ENCODE measurements at places on chromosomes 3 and 15.

DNA sequence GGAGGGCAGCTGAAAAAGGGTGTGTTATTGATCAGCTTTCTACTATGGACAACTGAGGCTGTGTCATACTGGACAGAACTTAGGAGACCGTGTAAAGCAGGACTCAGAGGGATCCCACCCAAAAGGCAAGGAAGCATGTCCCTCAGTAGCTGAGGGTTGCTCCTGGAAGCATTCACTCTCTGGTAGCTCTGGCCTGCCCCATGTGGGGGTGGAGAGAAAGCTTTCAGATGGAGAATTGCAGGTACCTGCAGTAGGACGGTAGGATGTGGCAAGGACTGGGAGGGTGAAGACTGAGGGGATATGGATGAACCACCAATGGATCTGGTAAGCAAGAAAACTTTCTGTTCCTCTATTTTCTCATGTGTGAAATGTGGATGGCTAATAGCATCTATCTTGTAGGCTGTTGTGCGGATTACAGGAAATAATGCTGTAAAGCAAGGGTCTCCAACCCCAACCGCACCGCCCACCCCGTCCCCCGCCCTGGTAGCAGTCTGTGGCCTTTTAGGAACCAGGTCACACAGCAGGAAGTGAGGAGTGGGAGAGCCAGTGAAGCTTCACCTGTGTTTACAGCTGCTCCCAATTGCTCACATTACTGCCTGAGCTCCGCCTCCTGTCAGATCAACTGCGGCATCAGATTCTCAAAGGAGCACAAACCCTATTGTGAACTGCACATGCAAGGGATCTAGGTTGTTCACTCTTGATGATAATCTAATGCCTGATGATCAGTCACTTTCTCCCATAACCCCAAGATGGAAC is 157.7 kb upstream of the PROK2 start:
- no peak for DNase-seq

DNA sequence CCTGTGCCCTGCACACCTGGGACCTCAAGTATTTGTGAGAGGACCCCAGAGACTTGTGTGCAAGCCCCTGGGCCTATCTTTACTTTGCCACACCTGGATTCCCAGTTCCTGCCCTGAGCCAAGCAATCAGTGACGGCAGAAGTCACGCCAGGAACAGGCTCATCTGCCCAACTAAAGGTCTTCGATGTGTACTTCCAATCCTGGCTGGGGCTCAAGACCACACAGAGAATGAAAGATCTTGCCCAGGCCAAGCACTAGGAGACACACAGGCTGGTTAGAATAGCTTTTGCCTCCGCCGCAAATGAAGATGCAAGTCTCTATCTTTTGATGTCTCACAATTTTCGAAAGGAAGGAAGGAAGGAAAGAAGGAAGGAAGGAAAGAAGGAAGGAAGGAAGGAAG is 228.8 kb downstream of the OCA2 start:
- no peak for DNase-seq

GRCh38 chr3:177461765-177462164 is 264.5 kb upstream of the TBL1XR1 start:
- no peak for DNase-seq

- no peak for DNase-seq
These were observed 414.2 kb downstream of the GABRB3 start for GRCh38 chr15:26358708-26359107.

DNA sequence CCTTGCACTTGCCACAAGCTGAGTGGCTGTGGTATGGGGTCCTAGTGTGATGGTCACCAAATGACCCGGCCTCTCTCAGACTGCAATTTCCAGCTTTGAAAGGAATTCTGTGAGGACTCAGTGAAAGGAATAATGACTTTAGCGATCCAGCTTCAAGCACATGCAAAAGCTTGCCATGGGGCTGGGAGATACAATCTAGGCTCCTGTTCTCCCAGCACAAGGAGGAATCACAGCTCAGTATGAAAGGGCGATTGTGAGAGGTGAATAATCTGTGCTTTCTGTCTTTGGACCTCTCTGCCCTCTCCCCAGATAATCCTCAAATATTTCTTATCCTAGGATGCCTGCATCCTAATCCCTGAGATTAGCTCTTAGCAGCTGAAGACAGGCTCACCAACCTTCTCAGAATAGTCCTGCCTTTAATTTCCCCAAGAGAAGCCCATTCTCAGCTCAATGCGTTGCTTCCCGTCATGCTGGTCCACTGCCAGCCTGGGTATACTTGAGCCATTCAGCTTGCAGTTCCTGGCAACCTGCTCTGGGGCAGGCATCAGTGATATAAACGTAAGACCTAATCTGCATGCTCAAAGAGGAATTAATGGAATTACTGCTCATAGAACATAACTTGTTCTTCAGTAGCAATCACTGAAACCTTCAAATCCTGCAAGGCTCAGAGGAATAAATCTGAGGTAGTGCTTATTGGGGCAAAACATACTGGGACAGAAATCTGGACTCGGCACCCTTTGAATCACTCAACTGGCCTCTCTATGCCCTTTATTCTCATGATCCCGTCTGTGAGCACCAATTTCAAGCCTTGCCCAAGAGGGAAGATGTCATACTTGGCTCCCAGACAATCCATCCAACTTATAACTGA is 15.1 kb downstream of the TLNRD1 start:
- DNase-seq, result no peak

Measured in activated CD8-positive, alpha-beta memory T cell treated with anti-CD3 and anti-CD28 coated beads for 24 hours (primary cell).